ENCODE measurements at places on chromosomes 4 and X.

- no peak for DNase-seq
Observed at GRCh38 chr4:98599617-98600205, 58.7 kb downstream of the TSPAN5 start.

GRCh38 chrX:112085149-112085548, 2.6 kb upstream of the TRPC5 start:
- no peak for DNase-seq

DNA sequence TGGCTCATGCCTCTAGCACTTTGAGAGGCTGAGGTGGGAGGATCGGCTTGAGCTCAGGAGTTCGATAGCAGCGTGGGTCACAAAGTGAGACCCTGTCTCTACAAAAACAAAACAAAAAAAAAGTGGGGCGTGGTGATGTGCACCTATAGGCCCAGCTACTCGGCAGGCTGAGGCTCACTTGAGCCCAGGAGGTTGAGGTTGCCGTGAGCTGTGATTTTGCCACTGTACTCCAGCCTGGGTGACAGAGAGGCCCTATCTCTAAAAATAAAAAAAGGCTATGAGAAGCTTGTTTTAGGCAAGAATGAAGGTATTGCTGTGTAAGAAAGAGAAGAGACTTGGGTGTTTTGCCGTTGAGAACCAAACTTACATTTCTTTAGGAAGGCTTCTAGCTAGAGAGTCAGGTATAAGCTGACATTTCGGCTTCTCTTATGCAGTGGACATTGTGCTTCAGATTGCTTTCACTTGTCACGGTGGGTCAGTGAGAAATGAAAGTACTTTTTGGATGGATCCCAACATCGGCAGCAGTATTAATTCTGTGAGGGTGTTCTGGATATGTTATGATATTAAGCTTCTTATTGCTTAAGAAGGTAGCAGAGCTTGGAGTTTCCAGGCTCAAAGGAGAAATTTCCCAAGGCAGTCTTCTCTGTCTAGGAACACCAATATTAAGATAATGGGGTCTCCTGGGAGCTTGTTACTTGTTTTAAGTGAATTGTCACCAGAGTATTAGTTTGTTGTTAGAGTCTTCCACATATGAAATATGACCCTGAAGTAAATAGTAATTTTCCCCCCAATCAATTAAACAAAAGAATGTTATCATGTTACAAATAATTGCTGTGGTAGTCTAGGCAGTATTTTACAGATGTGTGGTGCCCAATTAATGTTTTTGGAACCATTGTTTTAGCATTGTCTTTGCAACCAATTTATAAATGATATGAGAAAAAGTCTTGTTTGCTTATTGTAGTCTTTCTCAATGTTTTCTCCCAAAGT, 17.6 kb downstream of the TMEM131L start:
- no peak for DNase-seq

- DNase-seq, result no peak
Observed at GRCh38 chrX:46554942-46555341, 9.7 kb upstream of the ZNF674 start.

GRCh38 chr4:110119880-110120279, 78.5 kb downstream of the ELOVL6 start:
- no peak for DNase-seq

DNA sequence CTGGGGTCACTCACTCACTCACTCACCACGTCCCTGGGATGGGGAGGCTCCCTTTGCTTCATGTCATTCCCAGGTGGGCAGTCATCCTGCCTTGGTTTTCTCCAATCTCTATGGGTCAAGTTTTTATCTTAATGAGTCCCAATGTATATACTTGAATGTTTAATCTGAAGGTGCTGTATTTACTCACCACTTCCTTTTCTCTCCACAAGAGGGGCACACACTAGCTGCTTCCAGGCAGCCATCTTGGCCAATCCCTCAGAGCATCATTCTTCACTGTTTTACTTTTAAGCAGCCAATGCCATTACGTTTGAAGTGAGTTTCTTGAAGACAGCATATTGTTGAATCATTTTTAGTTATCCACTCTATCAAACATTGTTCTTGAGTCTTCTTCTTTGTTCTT, 153.4 kb upstream of the ARSJ start:
- no peak for DNase-seq

- DNase-seq, result no peak
Observed at GRCh38 chr4:11719879-11720278, 291.2 kb upstream of the HS3ST1 start.

GRCh38 chr4:7632341-7632740, 197.6 kb upstream of the PSAPL1 start:
- DNase-seq, result no peak

DNA sequence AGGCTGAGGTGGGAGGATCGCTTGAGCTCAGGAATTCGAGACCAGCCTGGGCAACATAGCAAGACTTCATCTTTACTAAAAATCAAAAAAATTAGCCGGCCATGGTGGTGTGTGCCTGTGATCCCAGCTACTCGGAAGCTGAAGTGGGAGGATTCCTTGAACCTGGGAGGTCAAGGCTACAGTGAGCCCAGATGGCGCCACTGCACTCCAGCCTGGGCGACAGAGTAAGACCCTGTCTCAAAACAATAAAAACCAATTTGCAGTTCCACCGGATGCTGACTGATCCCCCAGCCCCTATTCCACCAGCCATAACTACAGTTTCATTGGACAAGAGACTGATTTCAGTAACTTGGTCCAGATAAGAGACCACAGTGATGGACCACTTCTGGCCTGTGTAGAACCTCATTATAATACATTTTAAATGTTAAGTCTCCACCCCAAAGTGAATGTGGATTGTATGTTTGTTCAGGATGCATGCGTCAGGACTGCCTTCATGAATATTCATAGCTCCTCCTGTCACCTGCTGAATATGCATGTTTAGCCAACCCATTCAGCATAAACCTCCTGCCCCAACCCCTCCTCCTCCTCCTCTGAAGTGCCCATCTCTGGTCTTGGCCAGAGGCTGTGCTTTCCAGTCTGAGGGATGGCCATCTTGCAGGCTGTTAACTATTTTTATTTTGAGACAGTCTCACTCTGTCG, 2.3 kb upstream of the SLBP start:
- no peak for DNase-seq

DNA sequence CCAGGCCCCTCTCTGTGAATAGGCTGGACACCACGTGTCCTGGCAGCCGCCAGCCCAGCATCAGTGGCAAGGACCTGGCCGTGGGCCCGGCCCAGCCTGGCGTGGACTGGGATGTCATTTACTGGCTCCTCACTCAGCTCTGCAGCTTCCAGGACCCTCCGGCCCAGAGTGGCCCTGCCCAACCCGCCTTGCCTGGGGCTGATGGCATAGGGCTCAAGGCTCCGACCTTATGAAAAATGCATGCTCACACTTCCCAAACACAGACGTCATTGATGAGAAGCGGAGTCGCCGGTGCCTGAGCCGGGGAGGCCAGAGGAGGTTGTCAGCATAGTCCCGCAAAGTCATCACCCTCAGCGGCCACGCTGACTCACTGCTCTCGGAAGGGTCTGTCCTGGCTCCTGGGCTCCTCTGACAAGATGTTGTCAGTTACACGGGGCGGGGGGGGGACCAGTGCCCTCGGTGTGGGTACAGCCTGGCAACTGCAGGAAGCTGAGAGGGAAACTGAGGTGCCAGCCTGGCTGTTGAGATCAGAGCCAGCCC, 14.3 kb downstream of the CFAP99 start:
- DNase-seq, result peak; percentile 86

GRCh38 chr4:123412091-123412505, 15.5 kb downstream of the SPRY1 start:
- DNase-seq, result no peak
